Osteoblast (primary cell): ENCODE measurements at places on chromosomes 7 and 10.

DNA sequence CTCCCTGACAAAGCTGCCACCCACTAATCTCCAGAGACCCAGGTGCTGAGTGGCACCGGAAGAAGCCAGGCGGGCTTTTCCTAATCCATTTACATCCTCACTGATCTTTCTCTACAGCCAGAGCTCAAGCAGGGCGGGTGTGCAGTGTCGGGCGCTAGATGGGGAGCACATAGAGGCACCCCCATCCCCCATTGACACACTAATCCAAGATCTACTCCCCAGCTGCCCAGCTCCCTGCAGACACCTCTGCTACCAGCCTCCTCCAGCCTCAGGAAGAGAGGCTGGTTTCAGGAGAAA, 22.2 kb downstream of the FRMPD2 start:
- DNase-seq: no peak
- H3K4me1 ChIP-seq: peaks cover 5% of the 10 kb centered on the region
- no peak overlapping the region for H3K27ac ChIP-seq
- no peaks in the 10 kb centered on the region for H3K36me3 ChIP-seq
- H3K4me3 ChIP-seq: no peak overlapping the region
- H3K27me3 ChIP-seq: no peaks in the 10 kb centered on the region

- H3K4me3 ChIP-seq: no peak overlapping the region
- H3K27ac ChIP-seq: no peak overlapping the region
- H3K4me1 ChIP-seq: peaks cover 6% of the 10 kb centered on the region
- no peaks in the 10 kb centered on the region for H3K36me3 ChIP-seq
- no peaks in the 10 kb centered on the region for H3K27me3 ChIP-seq
Observed at GRCh38 chr7:108108131-108108530, 22.0 kb downstream of the LAMB4 start.

GRCh38 chr7:131538071-131538812, 18.2 kb downstream of the PODXL start:
- no peak overlapping the region for H3K27ac ChIP-seq
- H3K36me3 ChIP-seq: no peaks in the 10 kb centered on the region
- no peak overlapping the region for H3K4me3 ChIP-seq
- H3K4me1 ChIP-seq: peaks cover 10% of the 10 kb centered on the region

- H3K36me3 ChIP-seq: no peaks in the 10 kb centered on the region
- no peak overlapping the region for H3K4me3 ChIP-seq
- peaks cover 9% of the 10 kb centered on the region for H3K4me1 ChIP-seq
- no peaks in the 10 kb centered on the region for H3K27me3 ChIP-seq
Observed at GRCh38 chr7:81206217-81206616, 287.4 kb upstream of the SEMA3C start.

- no peak overlapping the region for H3K27ac ChIP-seq
- H3K27me3 ChIP-seq: no peaks in the 10 kb centered on the region
- H3K4me3 ChIP-seq: no peak overlapping the region
- DNase-seq: no peak
- no peaks in the 10 kb centered on the region for H3K36me3 ChIP-seq
Observed at GRCh38 chr10:3874990-3875841, 90.2 kb upstream of the KLF6 start.

GRCh38 chr10:93505075-93505474, 8.7 kb downstream of the CEP55 start:
- peaks cover 6% of the 10 kb centered on the region for H3K4me1 ChIP-seq
- no peak overlapping the region for H3K27ac ChIP-seq

DNA sequence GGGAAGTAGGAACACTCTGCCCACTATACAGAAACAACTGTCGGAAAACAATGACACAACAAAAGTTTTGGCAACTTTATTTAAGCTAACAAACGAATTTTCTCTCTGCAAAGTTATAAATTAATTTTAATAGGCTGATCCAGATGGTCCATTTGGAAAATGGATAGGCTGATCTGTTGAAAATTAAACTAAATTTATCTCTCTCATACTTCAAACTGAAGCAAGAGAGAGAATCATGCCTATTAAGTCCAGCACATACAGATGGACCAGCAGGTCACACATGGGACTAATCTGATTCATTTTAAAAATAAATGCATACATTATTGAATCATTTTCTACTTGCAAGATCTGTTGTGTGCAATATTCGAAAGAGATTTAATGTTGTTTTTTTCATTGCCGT, 110.1 kb downstream of the BTRC start:
- H3K4me3 ChIP-seq: no peak overlapping the region
- no peaks in the 10 kb centered on the region for H3K27me3 ChIP-seq
- DNase-seq: no peak
- H3K36me3 ChIP-seq: no peaks in the 10 kb centered on the region
- H3K27ac ChIP-seq: no peak overlapping the region
- no peaks in the 10 kb centered on the region for H3K4me1 ChIP-seq

- H3K27ac ChIP-seq: no peak overlapping the region
- no peak for DNase-seq
- no peaks in the 10 kb centered on the region for H3K27me3 ChIP-seq
- no peak overlapping the region for H3K4me3 ChIP-seq
- H3K4me1 ChIP-seq: peaks cover 21% of the 10 kb centered on the region
- H3K36me3 ChIP-seq: no peaks in the 10 kb centered on the region
Observed at GRCh38 chr10:77105761-77106221, 531.8 kb downstream of the KCNMA1 start.

DNA sequence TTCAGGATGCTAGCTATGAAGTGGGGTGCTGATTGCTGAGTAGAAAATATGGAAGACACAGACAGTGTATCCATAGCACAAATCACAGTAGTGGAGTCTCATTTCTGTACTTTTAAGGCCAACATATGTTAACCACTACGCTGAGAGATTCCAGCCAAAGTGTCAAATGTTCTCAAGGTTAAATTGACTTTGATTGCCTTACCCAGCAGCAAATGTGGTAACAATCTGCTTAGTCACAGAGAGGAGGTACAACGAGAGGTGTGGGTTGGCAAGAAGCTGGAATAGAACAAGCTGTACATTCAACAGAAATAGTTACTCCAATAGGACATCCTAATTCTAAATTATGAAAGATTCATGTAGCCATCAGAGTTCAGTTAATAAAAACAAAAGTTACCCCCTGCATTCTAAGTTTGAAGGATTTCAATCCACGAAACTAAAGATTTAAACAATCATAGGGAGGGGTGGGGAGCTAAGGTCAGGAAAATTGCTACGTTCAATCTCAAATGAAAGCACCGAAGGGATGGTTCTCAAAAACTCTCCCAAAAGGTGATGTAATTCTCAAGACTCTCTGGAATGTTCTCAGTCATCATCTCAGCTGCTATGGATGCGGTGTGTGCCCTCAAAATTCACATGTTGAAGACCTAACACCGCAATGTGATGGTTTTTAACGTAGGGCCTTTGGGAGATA, 137.0 kb downstream of the ETV1 start:
- no peak overlapping the region for H3K4me3 ChIP-seq
- peaks cover 34% of the 10 kb centered on the region for H3K4me1 ChIP-seq
- no peaks in the 10 kb centered on the region for H3K36me3 ChIP-seq
- DNase-seq: no peak
- no peaks in the 10 kb centered on the region for H3K27me3 ChIP-seq

DNA sequence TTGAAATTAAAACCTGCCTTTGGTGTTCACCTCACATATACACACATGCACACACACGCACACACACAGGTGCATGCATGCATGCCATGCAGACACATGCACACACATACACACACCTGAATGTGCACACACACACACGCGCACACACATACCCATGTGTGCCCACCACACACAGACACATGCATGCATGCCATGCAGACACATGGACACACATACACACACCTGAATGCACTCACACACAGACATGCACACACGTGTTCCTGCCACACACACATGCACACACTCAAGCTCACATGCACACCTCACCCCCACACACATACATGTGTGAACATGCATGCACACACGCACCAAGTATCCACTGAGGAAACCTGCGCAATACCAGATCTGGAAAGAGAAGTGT, 136.4 kb downstream of the KLF6 start:
- no peak overlapping the region for H3K27ac ChIP-seq
- no peaks in the 10 kb centered on the region for H3K4me1 ChIP-seq
- no peaks in the 10 kb centered on the region for H3K27me3 ChIP-seq
- no peaks in the 10 kb centered on the region for H3K36me3 ChIP-seq
- DNase-seq: no peak
- H3K4me3 ChIP-seq: no peak overlapping the region

DNA sequence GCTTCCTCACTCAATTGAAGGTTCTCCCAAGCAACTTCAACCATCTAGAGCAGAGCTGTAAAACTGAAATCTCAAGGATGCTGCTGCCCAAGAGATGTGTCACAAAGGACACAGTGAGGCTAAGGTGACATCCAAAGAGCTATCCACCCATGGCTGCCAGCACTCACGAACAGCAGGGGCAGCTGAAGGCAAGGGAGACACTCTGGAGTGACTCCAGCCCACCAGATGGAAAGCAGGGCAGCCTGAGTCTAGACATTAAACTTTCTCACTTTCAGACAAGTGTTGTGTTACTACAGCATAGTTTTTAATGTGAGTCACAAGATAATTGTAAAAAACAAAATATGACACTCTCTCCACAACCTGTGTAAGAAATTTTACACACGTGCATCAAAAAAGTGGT, 113.5 kb downstream of the LARP4B start:
- peaks cover 82% of the 10 kb centered on the region for H3K36me3 ChIP-seq
- no peaks in the 10 kb centered on the region for H3K27me3 ChIP-seq
- H3K4me3 ChIP-seq: no peak overlapping the region
- peaks cover 21% of the 10 kb centered on the region for H3K4me1 ChIP-seq

DNA sequence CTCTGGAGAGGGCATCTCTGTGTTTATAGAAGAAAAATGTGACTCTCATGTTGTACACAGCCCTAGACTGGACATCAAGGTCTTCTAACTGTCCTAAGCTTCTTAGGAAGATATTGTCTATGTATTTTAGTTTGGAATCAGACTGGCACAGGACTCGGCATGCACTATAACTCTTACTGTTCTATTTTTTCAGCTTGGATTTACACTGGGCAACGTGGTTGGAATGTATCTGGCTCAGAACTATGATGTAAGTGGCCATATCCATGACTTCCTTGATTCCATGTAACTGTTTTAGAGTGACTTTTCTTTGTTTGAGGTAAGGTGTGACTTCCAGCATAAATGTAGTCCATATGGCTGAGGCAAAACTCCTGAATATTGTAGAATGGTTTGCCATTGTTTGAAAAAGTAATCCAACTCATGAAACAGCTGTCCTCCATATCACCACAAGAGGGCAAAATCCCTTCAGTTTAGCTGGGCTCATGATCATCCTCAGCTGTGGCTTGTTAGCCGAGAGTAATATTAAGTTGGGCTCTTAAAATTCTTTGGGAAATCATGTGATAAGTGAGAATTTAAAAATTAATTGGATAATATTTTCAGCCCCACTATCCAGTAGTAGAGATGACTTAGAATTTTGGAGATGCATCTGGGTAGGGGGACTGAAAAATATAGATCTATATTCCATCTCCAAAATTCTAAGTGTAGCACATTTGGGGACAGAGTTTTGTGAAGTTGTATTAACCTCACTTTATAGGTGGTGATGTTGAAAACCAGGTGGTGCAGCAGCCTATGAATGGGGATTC, 10.4 kb downstream of the STMP1 start:
- H3K4me1 ChIP-seq: peaks cover 44% of the 10 kb centered on the region
- DNase-seq: peak; percentile 53
- peak overlapping the region; percentile 68 for H3K27ac ChIP-seq
- no peak overlapping the region for H3K4me3 ChIP-seq

DNA sequence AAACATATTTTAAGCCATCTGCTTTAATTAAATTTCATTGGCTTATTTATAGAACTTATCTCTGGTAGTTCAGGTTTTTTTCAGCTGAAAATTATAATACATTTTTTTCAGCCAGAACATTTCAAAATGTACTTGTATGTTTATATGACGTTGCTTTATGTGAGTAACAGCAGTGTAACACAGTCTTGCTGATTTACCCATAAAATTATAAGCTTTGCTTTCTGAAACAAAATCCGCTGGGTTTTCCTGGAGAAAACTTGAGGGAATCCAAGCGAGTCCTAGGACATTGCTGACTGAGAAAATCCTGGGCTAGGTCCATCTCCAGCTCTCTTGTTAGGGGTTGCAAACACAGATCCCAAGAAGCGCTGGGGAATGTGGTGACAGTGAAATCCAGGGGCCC, 112.2 kb upstream of the GATA3 start:
- no peaks in the 10 kb centered on the region for H3K27me3 ChIP-seq
- DNase-seq: no peak
- H3K4me1 ChIP-seq: peaks cover 20% of the 10 kb centered on the region
- no peak overlapping the region for H3K4me3 ChIP-seq
- no peaks in the 10 kb centered on the region for H3K36me3 ChIP-seq

- DNase-seq: peak; percentile 72
- peak overlapping the region; percentile 100 for H3K27ac ChIP-seq
- H3K36me3 ChIP-seq: peaks cover 8% of the 10 kb centered on the region
- no peak overlapping the region for H3K4me3 ChIP-seq
- no peaks in the 10 kb centered on the region for H3K27me3 ChIP-seq
- peaks cover 72% of the 10 kb centered on the region for H3K4me1 ChIP-seq
Observed at GRCh38 chr7:104979167-104979841, 34.7 kb upstream of the KMT2E start.

DNA sequence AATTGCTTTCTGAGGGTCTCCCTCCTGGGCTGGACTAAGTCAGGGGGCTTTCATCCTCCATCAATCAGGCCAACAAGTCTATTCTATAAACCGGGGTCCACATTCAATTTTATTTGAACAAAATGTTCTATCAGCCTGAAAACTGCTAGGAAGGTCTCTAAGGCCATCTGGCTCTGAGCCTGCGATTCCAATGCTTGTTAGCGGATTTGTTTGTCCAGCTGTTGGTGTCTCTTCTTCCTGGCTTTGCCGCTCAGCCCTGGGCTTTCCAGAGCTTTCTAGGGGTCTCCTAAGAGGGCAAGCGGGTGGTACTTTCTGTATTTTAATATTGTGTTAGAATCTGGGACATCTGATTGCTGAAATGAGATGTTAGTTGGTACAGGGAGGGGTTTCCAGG, 136.7 kb downstream of the VIPR2 start:
- H3K4me3 ChIP-seq: no peak overlapping the region
- H3K27ac ChIP-seq: no peak overlapping the region
- DNase-seq: peak; percentile 9
- H3K4me1 ChIP-seq: no peaks in the 10 kb centered on the region
- no peaks in the 10 kb centered on the region for H3K36me3 ChIP-seq

GRCh38 chr7:99080679-99081078, 63.2 kb downstream of the SMURF1 start:
- no peaks in the 10 kb centered on the region for H3K27me3 ChIP-seq
- peaks cover 13% of the 10 kb centered on the region for H3K4me1 ChIP-seq
- DNase-seq: no peak
- no peaks in the 10 kb centered on the region for H3K36me3 ChIP-seq

GRCh38 chr10:121327727-121328126, 270.5 kb downstream of the FGFR2 start:
- DNase-seq: peak; percentile 38
- no peak overlapping the region for H3K27ac ChIP-seq
- H3K4me1 ChIP-seq: no peaks in the 10 kb centered on the region
- H3K27me3 ChIP-seq: no peaks in the 10 kb centered on the region
- H3K4me3 ChIP-seq: no peak overlapping the region
